PC-9 (cell line): ENCODE measurements at places on chromosomes 2 and 18. TPM values are rescaled to one million over a fixed set of nuclear protein-coding genes. Genes with fewer than 3 reads are reported as not detected.
A peak's percentile ranks its signal among the peaks of the same experiment; 100 is the strongest.

DNA sequence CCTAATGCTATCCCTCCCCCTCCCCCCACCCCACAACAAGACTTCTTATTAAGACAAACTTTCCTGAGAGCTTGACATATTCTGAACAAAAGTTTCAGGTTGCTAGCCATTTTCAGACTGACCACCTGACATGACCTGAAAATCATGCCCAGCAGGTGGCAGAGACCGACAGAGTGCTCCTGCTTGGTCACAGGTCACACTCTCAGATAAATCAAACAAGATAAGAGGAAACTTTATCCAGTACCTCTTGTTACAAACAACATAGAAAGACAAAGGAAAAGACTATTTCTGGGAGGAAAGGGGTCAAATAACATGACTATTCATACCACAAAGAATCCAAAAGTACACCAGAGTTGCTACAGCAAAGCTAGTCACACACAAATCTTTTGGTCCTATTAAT, 107.4 kb downstream of the TMEM200C start:
- no peak for DNase-seq
- H3K36me3 ChIP-seq, result no peaks in the 10 kb centered on the region

DNA sequence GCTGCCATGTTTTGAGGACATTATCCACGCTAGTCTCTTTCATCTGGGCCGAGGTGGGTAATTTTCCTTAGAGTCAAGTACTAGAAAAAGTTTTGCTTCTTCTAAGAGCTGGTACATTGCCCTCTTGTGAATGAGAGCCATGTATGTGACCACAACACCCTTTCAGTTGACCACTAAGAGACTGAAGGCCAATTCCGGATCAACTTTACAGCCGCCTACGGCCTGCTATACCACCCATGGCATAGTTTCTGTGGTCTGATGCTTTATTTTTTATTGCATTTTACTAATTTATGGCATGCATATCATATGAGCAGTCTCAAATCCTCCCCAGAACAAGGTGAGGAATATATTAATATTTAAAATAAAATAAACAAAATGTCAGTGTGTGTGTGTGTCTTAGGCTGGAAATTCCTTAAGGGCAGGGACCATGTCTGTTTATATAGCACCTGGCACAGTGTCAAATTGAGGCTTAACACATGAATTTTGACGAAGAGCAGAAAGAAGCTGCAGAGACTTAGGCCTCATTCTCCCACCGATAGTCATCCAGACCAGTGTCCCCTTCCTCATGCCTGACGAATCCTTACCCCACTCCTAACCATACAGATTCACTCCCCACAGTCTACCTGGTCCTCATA, 35.4 kb downstream of the PSD4 start:
- H3K4me3 ChIP-seq, result no peak overlapping the region
- no peak overlapping the region for H3K27ac ChIP-seq
- DNase-seq, result no peak

- H3K4me1 ChIP-seq, result peaks cover 14% of the 10 kb centered on the region
- H3K36me3 ChIP-seq, result no peaks in the 10 kb centered on the region
- no peak overlapping the region for H3K4me3 ChIP-seq
- no peak for DNase-seq
- H3K27ac ChIP-seq, result no peak overlapping the region
Measured at GRCh38 chr2:55887901-55888624, 35.5 kb downstream of the EFEMP1 start.

The ASIC4 gene
- total RNA-seq, result 0.22 and 0.30 TPM in 2 replicates

DNA sequence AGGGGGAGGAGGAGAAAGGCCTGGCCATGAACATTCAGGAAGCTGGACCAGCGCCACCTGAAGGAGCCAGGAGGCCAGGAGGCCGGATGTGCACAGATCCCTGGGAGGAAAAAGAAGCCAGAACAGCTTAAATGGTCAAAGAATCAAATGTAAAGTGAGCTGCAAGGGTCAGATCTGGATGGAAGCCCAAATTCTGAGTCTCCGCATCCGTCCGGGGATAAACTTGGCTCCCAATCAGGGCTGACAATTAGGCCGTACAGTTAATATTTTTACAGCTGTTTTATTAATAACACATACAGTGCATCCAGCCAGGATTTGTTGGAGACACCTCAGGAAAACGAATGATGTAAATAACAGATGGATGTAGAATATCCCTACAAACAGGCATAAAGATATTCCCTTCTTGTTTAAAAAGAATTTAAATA, 495.1 kb upstream of the TCF4 start:
- no peak for DNase-seq
- no peak overlapping the region for H3K27ac ChIP-seq
- H3K4me1 ChIP-seq, result no peaks in the 10 kb centered on the region

DNA sequence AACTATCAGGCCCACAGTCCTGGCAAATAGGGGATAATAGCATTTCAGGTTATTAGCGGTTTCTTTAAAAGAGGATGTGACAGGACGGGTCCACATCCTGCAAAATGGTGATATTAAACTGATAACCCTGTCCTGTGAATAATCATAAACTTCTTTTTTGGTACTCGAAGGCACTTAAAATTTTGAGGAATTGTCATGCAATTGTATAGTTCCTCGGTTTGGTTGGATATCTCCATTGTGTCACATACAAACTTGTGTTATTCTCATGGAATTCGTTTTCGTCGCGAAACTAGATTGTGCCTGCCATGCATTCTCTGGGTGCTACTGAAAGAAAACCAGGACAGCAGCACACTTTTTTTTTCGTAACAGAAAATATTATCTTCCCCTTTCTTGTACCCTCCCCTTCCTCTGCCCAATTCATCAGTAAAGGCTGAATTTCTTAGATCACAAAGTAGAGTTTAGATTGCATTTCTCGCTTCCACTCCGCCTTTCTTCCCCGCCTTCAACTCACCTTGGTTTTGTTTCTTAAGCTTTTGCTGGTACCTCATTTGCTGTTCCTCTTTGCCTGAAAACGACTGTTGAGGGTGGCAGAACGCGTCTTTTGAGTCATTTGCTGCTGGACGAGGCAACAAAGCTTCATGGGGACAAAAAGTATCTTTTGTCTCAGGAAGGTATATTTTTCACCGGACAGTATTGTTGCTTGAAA, 1.3 kb downstream of the CERS6 start:
- H3K4me3 ChIP-seq, result peak overlapping the region; percentile 88
- H3K27ac ChIP-seq, result no peak overlapping the region
- DNase-seq, result no peak
- no peaks in the 10 kb centered on the region for H3K36me3 ChIP-seq
- no peaks in the 10 kb centered on the region for H3K27me3 ChIP-seq

GRCh38 chr18:41858761-41859555, 96.1 kb upstream of the PIK3C3 start:
- H3K27ac ChIP-seq, result no peak overlapping the region
- H3K36me3 ChIP-seq, result no peaks in the 10 kb centered on the region
- no peak overlapping the region for H3K4me3 ChIP-seq
- no peak for DNase-seq
- H3K27me3 ChIP-seq, result no peaks in the 10 kb centered on the region

GRCh38 chr2:20103530-20103929, 52.1 kb upstream of the LAPTM4A start:
- DNase-seq, result no peak
- H3K27me3 ChIP-seq, result no peaks in the 10 kb centered on the region
- H3K4me3 ChIP-seq, result no peak overlapping the region
- no peaks in the 10 kb centered on the region for H3K36me3 ChIP-seq
- H3K27ac ChIP-seq, result no peak overlapping the region
- H3K4me1 ChIP-seq, result peaks cover 17% of the 10 kb centered on the region

- no peaks in the 10 kb centered on the region for H3K36me3 ChIP-seq
- H3K27ac ChIP-seq, result no peak overlapping the region
- no peak overlapping the region for H3K4me3 ChIP-seq
- no peaks in the 10 kb centered on the region for H3K4me1 ChIP-seq
Measured at GRCh38 chr2:48941908-48942307, 186.4 kb upstream of the LHCGR start.

DNA sequence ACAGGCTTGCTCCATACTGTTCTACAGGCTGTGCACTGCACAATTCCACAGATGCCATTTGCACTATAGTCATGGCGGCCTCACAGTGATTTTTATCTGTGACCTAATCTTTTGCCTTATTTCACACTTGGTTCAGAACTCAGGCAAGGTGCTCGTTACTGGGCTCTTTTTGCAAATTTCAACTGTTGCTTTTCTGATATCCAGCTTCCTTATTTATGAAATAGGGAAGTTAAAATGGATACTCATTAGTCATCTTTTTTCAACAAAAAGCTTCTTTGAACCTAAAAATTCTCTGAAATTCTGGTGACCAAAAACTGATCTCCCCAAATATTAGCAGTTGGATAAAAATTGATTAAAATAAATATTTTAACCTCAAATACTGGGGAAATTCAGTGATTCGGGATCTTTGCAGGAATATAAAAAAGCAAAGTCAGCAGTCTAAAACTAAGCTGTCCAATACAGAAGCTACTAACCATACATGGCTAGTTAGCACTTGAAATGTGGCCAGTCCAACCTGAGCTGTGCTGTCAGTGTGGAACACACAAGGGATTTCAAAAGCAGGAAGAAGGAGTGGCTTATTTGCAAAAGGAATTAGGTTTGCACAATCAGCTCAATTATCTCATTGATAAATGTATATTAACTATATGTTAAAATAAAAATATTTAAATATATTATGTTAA, 134.4 kb downstream of the COL4A4 start:
- no peak for DNase-seq
- H3K4me3 ChIP-seq, result no peak overlapping the region
- no peak overlapping the region for H3K27ac ChIP-seq
- no peaks in the 10 kb centered on the region for H3K36me3 ChIP-seq
- no peaks in the 10 kb centered on the region for H3K4me1 ChIP-seq

DNA sequence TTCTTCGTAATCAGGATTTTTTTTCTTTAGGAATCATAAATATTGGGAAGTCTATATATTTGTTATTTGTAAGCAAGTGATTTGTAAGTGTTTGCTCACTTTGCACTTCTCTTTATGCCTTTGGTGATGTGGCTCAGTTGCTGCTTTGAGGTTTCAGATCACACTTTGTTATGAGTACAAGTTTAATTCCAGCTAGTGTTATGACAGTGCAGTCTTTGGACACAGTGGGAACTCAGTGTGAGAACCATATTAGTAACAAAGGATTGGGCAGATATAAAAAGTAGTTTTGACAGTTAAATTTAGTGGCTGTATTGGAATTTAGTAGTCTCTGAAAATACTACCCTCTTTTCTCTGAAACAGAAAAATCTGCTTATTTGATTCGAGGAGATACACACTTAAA, 67.7 kb downstream of the ABI2 start:
- H3K4me3 ChIP-seq, result no peak overlapping the region
- DNase-seq, result no peak
- H3K27ac ChIP-seq, result no peak overlapping the region
- no peaks in the 10 kb centered on the region for H3K36me3 ChIP-seq

The GALNT13 gene
- total RNA-seq, result 3.6 and 4.0 TPM in 2 replicates

DNA sequence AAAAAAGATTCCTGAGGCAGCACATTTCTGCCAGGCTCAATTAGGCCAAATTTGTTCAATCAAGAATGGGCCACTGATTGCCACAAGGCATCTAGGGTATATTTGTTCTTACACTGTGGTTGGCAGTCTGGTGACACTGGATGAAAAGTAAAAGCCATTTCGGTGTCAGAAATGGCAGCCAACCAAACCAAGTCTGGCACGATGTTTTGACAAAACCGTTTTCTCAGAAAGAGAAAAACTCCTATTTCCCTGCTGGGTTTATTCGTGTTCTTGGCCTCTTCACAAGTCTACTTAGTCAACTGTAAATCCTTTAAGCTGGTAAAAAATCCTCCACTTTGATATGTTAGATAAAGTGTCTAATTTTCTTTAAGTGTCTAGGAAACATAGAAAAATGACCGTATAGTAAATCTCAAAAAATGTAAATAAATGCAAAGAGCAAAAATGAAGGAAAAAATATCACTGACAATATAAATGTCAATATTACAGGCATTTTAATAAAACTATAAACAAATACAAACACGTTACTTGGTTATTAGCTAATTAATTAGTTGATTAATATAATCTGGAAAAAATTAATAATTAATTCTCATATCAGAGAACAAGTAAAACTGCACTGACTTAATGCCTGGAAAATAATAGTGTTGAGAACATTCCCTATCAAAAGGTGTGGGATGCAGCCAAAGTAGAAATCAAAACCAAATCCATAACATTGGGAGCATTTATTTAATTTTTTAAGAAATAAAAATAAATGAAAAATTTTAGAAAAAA, 182.0 kb upstream of the ZNF804A start:
- no peak overlapping the region for H3K27ac ChIP-seq
- no peaks in the 10 kb centered on the region for H3K4me1 ChIP-seq
- H3K4me3 ChIP-seq, result no peak overlapping the region

DNA sequence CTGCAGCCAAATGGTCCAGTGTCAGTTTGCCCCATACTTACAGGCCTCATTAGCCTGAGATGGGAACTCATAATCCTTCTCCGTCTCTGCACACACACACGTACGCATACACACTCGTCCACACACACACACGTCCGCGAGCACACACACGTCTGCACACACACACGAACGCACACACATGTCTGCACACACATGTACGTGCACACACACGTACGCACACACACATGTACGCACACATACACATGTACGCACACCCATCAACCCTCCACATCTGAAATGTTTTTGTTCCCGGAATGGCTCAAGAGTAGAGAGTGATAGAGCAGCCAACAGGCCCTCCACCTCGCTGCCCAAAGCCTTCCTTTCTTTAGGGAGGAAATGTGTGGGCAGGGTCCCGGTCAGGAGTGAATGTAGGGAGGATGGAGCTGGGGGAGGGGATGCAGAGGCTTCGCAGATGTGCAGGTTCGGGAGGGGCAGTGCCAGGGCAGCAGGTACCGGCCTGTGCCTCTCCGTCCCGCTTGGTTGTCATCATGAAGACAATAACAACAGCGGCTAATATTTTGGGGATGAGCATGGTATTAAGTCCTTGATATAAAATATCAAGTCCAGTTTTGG, 52.7 kb downstream of the PTGR3 start:
- no peaks in the 10 kb centered on the region for H3K36me3 ChIP-seq
- H3K27ac ChIP-seq, result no peak overlapping the region
- no peak overlapping the region for H3K4me3 ChIP-seq
- no peak for DNase-seq

DNA sequence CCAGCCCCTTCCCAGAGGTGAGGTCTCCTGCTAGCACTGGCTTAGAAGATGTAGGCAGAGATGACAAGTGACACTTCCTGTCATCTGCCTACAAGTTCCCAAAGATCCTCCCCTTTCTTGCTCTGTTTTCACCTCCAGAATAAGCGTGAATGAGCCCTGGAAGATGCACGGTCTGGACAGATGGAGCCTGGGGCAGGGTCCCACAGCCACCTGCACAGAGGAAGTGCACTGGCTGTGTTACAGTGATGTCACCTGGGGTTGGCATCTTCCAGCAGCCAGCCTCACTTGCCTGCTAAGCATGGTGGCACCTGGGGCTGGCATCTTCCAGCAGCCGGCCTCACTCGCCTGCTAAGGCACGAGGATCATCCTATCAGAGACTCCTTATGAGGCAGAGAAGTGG, 32.3 kb downstream of the TMEM18 start:
- H3K27me3 ChIP-seq, result peaks cover 64% of the 10 kb centered on the region
- no peaks in the 10 kb centered on the region for H3K4me1 ChIP-seq
- no peak overlapping the region for H3K4me3 ChIP-seq
- no peaks in the 10 kb centered on the region for H3K36me3 ChIP-seq

GRCh38 chr2:46268196-46268595, 29.0 kb upstream of the EPAS1 start:
- no peak overlapping the region for H3K27ac ChIP-seq
- DNase-seq, result no peak
- H3K4me1 ChIP-seq, result 0 out of 2 replicates have a peak, but pooled peaks cover 5% of the 10 kb centered on the region
- no peaks in the 10 kb centered on the region for H3K36me3 ChIP-seq
